ENCODE measurements at places on chromosomes 12 and 14.
A peak's percentile ranks its signal among the peaks of the same experiment; 100 is the strongest.

DNA sequence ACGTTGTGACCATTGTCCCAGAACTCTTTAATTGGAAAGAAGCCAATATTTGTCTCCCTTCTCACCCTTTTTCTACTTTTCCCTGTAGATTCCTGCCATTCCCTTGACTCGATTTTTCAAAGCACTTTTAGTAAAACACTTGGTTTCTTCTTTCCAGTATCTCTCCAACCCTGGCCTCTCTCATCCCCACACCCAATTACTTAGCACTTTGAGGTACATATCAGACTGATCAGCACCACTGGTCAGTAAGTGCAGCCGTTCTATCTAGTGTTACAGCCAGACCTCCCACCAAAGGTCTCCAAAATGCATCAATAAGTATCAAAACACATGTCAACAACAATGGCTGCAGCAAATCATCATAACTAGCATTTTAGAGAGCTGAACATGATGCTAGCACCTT lies 141.9 kb downstream of the BTG1 start:
- no peak for DNase-seq

DNA sequence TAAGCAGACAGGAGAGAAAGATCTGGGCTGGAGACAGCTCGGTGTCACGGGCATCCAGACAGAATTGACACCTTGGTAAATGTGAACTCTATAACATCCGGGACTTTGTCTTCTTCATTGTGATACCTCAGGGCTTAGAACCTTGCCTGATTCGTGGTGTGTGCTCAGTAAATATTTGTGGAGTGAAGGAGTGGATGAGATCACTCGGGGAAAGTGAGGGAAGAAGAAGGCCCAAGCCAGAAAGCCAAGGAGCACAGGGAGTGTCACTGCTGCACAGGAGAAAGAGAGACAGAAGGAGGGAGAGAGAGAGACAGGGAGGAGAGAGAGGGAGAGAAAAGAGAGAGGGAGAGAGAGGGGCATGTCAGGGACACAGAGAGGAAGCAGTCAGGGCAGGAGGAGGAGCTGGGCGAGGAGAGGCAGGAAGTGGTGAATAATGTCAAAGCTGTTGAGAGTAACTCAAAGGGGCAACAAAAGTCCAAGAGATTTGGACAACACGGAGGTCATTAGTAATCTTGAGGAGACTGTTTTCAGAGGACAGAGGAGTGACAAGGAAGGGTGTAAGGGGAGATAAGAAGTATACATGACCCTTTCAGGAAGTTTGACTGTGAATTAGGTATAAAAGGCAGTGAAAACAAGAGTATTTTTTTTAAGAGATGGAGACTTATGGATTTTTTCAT lies 141.6 kb upstream of the MAX start:
- DNase-seq: peak; percentile 53

DNA sequence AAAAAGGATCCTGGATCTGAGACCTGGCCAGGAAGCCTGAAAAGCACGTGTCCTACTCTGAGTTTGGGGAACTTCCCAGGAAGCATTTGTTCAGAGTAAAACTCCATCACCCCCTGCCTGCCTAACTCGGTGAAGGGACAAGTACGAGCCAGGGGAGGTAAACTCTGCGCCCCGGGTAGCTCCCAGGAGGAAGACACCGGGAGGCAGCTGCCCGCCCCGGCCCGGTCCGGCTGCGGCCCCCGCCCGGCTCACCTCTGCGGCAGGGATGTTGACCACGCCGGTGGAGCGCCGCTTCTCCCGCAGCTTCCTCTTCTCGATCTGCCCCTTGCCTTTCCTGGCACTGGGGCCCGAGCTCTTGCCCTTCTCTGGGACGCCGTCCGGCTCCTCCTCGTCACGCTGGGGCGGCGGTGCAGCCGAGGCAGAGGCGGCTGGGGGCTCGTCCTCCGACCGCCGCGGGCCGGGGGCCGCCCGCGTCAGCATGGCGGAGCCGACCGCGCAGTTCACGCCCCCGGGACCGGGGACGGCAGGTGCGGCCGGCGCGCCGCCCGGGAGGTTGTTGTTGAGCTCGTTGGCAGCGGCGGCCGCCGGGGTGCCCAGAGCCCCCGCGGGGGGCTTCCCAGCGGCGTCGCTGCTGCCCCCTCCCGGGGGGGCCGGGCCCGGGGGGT lies 1.2 kb downstream of the PAWR start:
- peak; percentile 15 for DNase-seq

DNA sequence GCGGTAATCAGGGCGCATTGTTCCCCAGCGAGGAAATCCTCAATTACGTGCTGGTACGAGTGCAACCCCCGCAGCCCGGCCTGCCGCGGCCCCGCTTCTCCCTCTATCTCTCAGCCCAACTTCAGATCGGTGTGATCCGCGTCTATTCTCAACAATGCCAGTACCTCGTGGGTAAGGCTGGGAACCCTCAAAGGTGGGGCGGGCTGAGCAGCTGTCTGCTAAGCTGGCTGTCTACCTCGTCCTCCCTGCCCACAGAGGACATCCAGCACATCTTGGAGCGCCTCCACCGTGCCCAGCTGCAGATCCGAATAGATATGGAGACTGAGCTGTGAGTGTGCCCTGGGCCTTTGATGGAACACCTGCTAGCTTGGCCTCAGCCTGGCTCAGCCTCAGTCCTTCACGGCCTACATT lies 996 bp downstream of the REC8 start:
- DNase-seq: no peak

DNA sequence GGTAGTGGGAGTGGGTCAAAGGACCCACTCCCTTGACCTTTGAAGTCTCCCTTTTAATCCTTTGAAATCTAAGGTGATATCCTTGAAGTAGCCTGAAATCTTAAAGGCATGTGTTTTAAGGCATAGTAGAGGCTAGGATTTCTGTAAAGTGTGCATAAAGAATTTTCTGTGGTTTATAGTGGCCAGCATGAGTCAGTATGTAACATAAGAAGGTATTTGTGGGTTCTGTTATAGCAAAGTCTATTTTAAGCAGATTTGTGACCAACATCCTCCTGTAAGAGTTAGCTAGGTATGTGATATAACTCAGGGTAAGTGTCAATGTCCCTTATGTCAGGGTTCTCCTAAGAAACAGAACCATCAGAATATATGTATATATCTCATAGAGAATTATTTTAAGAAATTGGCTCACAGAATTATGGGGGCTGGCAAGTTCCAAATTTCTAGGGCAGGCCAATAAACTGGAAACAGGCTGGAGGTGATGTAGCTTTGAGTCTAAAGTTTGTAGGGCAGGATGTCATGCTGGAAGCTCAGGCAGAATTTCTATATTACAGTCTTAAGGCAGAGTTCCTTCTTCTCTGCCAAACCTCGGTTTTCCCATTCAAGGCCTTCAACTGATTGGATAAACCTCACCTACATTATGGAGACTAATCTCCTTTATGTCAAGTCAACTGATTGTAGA lies 18.7 kb upstream of the EPYC start:
- no peak for DNase-seq

DNA sequence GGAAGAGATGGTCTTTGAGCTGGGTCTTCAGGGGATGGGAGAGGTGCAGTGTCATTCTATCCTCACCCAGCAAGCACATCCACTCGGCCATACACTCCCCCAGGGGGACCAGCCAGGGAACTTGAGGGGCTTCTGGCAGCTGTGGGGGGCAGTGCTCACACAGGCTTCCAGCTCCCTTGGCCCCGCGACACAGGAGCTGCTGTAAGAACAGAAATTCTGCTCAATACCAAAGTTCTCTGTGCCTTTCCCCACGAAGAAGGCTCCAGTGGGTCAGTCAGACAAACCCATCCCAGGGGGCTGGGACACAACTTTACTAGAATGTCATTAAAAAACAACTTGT lies 289.1 kb upstream of the RTL1 start:
- no peak for DNase-seq

- no peak for DNase-seq
Measured at GRCh38 chr12:28879379-28879778, 269.7 kb upstream of the FAR2 start.

DNA sequence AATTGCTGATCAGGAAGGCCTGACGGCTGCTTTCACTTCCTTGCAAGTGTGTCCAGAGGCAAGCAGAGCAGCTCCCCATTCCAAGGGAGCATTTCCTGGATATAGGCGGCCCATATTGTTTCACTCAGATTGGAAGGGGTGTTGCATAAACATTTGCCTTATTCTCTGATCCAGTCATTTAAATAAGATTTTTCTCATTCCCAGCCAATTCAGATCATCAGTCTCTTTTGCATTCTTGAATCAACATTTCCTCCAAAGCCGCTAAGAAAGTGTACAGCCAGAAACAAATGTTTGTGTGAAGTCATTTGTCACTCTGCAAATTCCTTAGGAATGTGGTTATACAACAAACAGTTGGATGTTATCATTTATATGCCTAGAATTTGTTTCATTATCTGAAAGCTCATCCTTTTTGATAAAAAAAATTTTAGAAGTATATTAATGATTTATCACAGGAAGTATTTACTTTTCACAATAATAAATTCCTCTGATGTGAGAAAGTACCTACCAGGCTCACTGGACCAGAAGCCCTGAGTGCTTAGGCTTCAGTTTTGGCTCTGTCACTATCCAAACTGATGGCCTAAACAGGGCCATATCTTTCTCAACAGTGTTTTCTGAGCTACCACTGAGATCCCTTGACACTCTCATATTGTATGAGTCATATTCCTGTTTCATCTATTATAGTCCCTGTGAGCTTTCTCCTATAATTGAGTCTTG lies 379.6 kb downstream of the CCDC91 start:
- DNase-seq: peak; percentile 13

DNA sequence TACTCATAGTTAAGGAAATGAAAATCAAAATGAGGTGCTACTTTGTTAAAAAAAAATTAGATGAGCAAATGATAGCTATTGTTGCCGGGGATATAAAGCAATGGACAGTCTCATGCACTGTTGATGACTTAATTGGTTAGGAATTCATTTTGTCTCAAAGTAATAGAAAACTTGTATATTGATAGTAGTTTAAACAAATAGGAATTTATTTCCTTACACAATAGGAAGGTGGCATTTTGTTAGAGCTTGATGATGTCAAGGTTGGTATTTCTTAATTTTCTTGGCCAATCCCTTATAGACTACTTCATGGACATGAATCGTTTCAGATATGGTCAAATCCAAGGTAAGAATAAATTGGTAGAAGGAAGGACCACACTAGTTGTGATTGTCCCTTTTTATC lies 7.8 kb downstream of the PRPF39 start:
- no peak for DNase-seq

GRCh38 chr12:26122061-26122680 lies 2.7 kb downstream of the BHLHE41 start:
- peak; percentile 29 for DNase-seq

DNA sequence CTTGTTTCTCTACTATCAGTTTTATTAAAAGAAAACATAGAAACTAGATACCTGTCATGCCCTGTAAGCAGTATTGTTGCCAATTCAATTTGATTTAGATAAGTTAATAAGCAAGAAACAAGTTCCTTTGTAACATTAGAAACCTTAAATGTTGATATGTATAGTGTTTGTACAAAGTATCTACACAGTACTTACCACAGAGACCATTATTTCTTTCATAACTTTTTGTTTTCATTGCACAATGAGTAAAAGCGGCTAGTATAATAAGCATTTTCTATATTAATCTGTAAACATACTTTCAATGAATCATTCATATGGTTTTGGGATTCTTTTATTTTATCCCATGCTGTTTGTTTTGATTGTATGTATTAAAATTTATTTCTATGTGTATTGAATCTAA lies 305.1 kb downstream of the TTC6 start:
- DNase-seq: no peak

- no peak for DNase-seq
Measured at GRCh38 chr14:81686512-81686911, 152.9 kb upstream of the SEL1L start.

- peak; percentile 54 for DNase-seq
Measured at GRCh38 chr12:57011438-57012424, 4.6 kb downstream of the TAC3 start.

DNA sequence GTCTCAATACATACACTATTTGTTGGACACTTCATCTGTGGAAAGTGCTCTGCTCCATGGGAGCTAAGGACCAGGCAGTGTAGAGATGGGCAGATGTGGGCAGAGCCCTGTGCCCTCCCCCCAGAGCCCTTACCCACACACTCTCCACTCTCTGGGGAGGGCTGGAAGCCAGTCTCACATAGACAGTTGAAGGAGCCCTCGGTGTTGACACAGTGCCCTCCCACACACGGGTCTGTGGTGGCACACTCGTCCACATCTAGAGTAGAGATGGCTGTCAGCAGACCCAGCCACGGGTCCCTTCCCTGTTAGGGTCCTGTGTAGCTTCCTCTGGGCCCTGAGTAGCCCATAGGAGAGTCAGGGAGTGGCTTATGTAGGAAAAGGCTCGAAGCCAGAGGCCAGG lies 14.3 kb downstream of the ISCA2 start:
- no peak for DNase-seq

- no peak for DNase-seq
Measured at GRCh38 chr14:70139384-70139783, 49.4 kb downstream of the SLC8A3 start.

DNA sequence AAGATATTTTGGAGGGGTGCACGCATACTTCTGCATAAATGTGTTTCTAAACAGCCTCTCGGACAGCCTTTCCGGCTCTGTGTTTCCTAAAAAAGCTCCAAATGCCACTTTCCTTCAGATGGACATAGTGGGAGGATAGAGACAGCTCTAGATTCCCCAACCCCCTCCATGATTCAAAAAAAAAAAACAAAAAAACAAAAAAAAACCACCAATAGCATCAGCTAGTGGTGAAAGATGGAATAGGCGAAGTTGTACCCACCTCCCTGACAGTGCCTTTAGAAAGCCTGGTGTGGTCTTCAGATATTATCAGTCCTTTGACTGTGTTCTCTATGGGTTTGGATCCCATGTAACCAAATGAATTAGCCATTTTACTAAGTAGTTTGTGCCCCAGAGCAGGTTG lies 94.1 kb downstream of the PHETA1 start:
- DNase-seq: no peak

GRCh38 chr12:98403936-98404335 lies 111.5 kb upstream of the TMPO start:
- no peak for DNase-seq

DNA sequence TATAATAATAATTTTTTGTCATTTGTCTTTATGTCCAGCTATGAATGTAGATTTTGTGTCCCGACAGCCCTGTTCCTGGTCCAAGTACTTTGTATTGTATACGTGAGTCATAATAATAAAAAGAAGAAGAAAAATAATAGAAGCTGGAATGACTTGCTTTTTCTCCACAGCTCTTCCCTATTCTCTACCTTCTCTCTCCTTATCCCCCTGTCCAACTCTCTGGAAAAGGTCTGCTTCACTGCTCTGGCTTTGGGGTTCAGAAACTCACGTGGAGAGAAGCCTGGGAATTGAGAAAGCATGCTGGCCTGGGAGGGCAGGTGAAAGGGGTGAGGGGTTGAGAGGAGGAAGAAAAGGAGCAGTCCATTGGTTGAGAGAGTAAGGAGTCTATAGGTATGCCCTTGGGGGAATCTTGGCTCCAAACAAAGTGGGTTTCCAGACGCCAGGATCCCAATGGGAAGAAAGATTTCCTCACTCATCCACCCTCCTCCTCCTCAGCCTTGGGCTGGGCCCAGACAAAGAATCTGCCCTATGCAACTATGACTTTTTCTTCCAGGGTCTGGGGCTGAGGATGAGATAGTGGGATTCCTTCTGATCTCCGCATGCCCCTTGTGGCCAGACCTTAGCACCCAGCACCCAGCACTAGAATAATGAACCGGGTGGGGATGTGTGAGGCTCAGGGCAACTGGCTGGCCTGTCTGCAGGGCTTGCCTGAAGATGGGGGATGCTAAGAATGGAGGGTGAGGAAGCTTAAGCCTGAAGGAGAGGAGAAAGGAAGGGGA lies 4.0 kb downstream of the HOXC8 start:
- DNase-seq: no peak

- DNase-seq: no peak
Measured at GRCh38 chr14:90140298-90140955, 78.6 kb downstream of the KCNK13 start.

Measured in activated CD4-positive, alpha-beta T cell treated with anti-CD3 and anti-CD28 coated beads, Interleukin-2, Interleukin-6, amounts not matched to agents 100 ng/mL and 50 ng/mL, durations not matched to agents 16 hours and 8 hours (primary cell).